ENCODE measurements at places on chromosomes 6 and 20.

- DNase-seq: no peak
These were observed 370.2 kb upstream of the EPHA7 start for GRCh38 chr6:93789532-93789931.

GRCh38 chr20:44384423-44385027 is 29.0 kb downstream of the HNF4A start:
- DNase-seq: peak; percentile 72

DNA sequence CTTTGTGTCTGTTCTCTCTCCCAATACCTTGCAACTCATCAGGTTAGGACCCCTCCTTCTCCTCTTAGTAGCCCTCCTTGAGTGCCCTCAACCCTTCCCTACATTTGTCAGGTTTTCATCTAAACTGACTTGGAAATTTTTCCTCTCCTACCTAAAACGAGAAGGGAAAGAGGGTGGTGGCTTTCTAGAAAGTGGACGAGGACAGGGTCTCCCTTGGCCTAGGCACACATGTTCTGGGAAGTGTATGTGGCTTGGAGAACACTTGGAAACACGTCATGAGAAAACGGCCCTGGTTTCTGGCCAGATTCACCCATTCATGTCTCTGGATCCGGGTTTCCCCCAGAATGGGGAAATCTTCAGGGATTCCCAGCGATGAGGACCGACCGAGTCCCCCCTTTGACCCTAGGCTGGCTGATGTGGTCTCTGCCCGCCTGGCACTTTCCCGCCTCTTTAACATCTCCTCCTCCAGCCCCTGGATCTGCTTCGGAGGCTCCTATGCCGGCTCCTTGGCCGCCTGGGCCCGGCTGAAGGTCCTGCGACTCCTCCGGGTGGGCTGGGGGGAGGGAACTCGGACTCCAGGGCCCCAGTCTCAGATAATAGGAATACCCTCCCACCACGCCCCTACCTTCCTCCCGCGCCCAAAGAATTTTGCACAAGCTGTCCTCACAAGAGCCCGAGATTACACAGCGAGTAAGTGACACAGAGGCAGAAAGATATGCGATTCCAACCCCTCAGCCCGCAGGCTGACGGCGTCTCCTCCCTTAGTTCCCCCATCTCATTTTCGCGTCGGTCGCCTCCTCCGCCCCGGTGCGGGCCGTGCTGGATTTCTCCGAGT is 3.0 kb downstream of the PRSS16 start:
- no peak for DNase-seq

DNA sequence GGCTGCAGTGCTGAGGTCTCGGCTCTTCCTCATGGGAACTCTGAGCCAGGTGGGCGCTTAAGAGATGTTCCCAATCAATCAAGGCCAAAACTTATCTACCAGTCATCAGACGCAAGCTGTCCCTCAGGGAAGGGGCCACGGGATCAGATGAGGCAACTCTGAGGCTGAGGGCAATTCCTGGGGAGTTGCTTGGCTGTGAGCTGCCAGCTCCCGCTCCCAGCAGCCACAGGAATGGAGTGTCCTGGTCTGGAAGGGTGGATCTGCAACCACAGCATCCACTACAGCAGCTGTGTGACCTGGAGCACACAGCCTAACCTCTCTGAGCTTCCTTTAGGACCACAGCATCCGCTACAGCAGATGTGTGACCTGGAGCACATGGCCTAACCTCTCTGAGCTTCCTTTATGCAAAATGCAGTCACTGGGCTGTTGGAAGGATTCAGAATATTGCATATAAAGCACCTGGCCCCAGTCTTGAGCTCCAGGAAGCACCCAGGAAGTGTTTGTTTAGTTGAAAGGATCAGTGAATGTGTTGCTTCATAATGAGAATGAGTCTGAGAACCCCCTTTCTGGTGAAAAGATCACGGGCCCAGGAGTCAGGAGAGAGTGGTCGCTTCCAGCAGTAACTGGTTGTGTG is 60.9 kb downstream of the TFAP2C start:
- DNase-seq: no peak

DNA sequence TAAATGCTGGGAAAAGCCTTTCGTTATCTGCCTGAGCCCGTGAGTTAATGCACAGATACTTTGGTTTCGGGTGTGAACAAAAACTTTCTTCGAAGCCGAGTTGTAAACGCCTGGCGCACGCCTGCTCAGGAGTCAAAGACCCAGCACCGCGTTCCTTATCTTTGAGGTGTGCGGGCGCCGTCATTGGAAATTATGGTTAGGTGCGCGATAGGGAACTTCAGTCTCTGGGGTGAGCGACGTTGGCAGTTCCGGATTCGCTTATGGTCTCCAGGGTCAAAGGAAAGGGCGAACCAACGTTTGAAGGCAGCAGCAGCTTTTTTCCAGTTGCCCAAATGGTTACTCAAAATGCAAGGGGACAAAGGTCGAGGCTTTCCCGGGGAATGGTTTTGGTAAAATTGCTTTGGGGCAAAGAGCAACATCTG is 853 bp downstream of the SLC22A3 start:
- DNase-seq: no peak

DNA sequence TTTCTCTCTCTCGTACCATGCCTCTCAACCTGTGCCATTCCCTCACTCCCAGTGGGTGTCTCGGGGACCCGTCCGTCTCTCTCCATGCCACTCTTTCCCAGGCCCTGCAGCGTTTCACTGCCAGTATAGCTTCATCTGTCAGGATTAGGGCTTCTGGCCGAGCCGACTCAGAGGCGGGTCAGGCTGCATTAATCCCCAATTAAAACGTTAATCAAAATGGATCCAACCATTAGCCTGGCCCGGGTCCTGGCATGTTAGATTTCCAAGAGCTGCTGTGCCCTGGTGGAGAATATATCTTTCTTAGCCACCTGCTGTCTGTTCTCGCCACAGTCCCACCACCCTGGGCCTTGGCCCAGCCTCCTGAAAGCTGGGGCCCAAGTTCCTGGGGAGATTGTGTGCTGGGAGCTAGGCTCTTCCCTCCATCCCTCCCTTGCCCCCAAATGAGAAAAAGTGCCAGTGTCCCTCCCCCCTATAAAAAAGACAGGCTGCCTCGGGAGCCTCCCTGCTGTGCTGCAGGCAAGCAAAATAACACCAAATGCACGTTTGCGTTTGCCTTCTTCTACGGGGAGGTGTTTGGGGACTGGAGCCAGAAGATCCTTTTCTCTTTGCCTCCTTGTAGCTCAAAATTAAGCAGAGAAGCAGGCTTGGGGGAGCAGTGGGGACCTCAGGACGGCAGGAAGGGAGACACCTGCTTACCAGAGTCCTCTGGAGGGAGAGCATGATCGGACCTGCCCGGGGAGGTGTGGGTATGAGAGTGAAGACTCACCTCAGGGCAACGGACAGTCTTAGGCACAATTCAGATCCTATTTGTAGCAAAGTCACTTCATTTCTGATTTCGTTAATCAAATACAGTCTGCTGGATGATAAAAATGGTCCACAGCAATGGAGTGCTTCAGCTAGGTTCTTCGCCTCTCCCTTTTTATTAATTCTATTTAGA is 3.0 kb downstream of the KCNG1 start:
- DNase-seq: no peak

GRCh38 chr20:10788055-10788454 is 114.3 kb upstream of the JAG1 start:
- DNase-seq: no peak

GRCh38 chr6:68756454-68757375 is 121.6 kb downstream of the ADGRB3 start:
- no peak for DNase-seq

DNA sequence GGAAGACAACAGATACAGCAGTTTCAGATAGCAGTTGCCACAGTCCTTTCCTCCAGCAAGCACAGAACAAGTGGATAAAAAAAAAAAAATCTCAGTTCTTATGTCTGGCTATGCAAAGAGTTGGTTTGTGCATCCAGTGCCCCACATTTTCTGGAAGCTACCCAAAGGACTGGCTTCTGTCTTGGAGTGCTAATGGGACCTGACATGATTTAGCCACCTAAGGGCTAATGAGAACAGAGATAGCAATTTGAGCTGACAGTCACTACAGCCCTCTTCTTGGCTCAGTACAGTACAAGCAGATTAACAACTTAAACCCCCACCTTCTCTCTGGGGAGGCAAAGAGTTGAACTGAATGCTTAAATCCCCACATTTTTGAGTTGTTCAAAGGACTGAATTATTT is 976.8 kb downstream of the TBC1D32 start:
- no peak for DNase-seq

GRCh38 chr20:57600320-57601210 is 19.7 kb downstream of the ZBP1 start:
- no peak for DNase-seq

DNA sequence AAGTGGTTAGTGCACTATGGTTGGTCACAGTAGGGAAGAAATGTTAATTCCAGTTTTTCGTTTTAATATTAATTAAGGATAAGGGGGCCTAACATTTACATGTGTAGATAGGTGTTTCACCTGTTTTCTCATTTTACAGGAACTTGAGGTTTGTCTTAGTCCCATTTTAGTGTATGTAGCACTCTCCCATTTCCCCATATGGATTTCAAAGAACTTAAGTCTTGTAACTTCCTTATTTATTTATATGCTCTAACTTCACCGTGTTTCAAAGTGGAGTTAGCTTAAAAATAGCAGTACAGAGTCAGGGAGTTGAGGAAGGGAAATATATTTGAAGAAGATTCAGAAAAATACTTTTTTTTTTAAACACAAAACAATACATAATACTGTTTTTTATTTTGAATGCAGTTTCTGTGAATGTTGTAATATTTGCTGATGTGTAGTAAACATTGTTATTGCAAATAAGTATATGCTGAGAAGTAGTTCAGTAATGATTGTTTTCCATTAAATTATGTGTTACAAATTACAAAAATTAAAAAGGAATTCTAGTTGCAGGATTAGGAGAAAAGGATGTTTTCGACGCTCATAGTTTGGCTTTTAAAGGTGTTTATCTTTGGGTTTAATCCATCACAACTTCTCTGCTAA is 3.5 kb downstream of the SCAF8 start:
- DNase-seq: no peak

DNA sequence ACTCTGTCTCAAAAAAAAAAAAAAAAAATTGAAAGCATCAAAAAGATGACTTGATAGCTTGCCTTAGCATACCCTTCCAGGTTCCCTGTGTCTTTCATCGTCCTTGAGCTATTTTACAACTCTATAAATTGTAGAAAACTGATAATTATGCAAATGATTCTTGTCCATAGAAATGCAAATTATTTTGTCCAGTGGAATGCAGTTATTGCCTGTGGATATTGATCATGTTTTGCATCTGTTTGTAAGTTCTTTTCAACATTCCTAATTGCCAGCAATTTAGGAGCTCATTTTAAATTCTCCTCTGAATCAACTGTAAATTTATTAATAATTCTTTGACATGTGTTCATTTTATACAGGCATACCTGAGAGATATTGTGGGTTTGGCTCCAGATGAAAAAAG is 7.1 kb upstream of the ATP9A start:
- DNase-seq: no peak

GRCh38 chr6:155100087-155100486 is 105.0 kb downstream of the TIAM2 start:
- no peak for DNase-seq

DNA sequence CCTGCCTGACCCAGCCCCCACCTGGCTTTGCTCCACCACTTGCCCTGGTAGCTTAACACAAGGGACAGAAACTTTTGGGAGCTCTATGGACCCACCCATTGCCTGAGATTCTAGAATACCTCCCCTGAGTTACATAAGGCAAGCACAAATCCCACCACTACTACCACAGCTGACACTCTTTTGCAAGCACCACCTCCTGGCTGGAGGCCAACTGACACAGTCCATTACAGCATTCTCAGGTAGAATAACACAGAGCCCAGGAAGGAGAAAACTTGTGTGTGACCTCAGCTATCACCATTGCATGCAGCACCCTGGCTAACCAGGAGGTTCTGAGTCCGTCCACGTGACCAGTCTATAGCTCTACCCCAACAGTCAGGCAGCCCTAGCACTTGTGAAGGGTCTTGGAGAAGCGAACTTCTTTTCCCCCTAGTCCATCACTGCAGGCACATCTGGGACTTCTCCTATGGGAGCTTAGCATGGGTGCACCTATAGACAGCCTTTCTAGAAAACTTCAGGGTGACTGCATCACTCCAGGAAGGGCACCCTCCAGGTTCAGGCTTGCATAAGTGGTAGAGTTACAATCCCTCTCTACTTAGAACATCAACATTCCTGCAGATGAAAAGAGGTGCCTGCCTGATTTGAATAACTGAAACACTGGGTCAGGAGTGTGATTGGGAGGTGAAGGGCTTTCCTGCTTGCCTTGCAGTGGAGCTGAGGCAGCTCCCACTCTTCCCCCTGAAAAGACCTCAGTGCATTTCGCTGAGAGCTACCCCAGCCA is 30.1 kb downstream of the CITED2 start:
- no peak for DNase-seq

DNA sequence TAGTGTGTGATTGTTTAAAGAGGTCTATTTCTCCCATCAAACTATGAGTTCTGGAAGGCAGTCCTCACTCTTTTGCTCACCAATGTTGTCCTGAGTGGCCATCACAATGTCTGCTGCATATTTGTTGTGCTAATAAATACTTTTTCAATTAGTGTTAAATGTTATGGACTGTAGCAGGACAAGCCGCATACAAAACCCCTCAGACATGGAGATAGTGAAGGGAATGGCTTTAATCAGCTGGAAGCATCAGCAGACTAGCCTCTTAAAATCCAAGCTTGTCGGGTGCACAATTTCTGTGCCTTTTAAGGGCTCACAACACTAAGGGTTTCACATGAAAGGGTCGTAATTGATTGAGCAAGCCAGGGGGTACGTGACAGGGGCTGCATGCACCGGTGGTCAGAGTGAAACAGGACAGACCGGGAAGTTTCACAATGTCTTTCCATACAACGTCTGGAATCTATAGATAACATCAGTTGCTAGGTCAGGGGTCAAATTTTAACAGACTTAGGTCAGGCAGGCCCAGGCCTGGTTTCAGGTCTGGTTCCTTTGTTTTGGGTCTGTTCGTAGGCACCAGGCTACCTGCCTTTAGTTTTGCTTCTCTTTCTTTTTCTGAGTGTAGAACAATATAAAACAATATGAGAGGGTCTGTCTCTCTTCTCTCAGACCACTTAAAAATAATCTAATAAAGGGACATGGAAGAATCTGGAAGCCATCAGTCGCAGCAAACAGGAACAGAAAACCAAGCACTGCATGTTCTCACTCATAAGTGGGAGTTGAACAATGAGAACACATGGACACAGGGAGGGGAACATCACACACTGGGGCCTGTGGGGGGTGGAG is 327.6 kb upstream of the HTR1E start:
- DNase-seq: no peak

DNA sequence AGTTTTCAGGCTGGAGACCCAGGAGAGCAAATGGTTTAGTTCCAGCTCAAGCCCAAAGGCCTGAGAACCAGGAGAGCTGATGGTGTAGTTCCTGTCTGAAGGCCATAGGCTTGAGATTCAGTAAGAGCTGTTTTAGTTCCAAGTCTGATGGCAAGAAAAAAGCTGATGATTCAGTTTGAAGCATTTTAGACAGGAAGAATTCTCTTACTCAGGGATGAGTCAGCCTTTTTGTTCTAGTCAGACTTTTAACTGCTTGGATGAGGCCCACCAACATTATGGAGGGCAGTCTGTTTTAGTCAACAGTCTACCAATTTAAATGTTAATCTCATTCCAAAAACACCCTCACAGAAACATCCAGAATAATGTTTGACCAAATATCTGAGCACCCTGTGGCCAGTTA is 2.5 kb downstream of the ZSCAN26 start:
- DNase-seq: no peak

- DNase-seq: no peak
These were observed 260.6 kb upstream of the TAB2 start for GRCh38 chr6:149056777-149057463.

GRCh38 chr6:15457121-15457650 is 205.6 kb downstream of the DTNBP1 start:
- no peak for DNase-seq
